CD4-positive, CD25-positive, alpha-beta regulatory T cell (primary cell): ENCODE measurements at places on chromosomes 5 and 9. TPM values are rescaled to one million over a fixed set of nuclear protein-coding genes. Genes with fewer than 3 reads are reported as not detected.

DNA sequence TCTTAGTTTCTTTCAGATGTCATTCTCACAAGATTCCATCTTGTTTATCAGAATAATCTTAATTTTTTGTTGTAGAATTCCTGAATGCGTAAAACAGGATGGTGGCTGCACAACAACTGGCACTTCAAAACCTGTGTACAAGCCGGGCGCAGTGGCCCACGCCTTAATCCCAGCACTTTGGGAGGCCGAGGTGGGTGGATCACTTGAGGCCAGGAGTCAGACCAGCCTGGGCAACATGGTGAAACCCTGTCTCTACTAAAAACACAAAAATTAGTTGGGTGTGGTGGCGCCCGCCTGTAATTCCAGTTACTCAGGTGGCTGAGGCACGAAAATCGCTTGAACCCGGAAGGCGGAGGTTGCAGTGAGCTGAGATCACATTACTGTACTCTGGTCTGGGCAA is 10.5 kb upstream of the CCNB1 start:
- no peaks in the 10 kb centered on the region for H3K36me3 ChIP-seq
- DNase-seq: no peak
- no peak overlapping the region for H3K27ac ChIP-seq
- H3K4me3 ChIP-seq: no peak overlapping the region
- no peaks in the 10 kb centered on the region for H3K27me3 ChIP-seq

ASPN gene
- polyA plus RNA-seq: not detected

CFAP77 gene
- polyA plus RNA-seq: not detected

- H3K36me3 ChIP-seq: no peaks in the 10 kb centered on the region
- no peak for DNase-seq
- H3K4me3 ChIP-seq: no peak overlapping the region
- H3K27ac ChIP-seq: no peak overlapping the region
Measured at GRCh38 chr5:52481851-52482250, 305.9 kb upstream of the ITGA1 start.

JAK2 gene
- 6.8 TPM for polyA plus RNA-seq

DNA sequence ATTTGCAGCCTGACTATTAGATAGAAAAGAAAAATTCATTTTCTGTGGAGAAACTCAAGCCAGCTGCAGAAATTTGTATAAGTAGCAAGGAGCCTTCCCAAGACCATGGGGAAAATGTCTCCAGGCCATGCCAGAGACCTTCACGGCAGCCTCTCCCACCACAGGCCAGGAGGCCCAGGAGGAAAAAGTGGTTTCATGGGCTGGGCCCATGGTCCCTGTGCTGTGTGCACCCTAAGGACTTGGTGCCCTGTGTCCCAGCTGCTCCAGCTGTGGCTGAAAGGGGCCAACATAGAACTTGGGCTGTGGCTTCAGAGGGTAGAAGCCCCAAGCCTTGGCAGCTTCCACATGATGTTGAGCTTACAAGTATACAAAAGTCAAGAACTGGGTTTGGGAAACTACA is 73.3 kb upstream of the TTC23L start:
- no peaks in the 10 kb centered on the region for H3K27me3 ChIP-seq
- H3K27ac ChIP-seq: no peak overlapping the region
- DNase-seq: no peak
- no peak overlapping the region for H3K4me3 ChIP-seq
- no peaks in the 10 kb centered on the region for H3K36me3 ChIP-seq

GRCh38 chr5:90480699-90481098 is 6.0 kb downstream of the POLR3G start:
- H3K4me3 ChIP-seq: no peak overlapping the region
- no peaks in the 10 kb centered on the region for H3K36me3 ChIP-seq
- no peak overlapping the region for H3K27ac ChIP-seq

- DNase-seq: no peak
- H3K36me3 ChIP-seq: no peaks in the 10 kb centered on the region
- no peak overlapping the region for H3K4me3 ChIP-seq
- H3K4me1 ChIP-seq: no peaks in the 10 kb centered on the region
- no peak overlapping the region for H3K27ac ChIP-seq
Measured at GRCh38 chr5:126171916-126172315, 251.3 kb upstream of the GRAMD2B start.

DNA sequence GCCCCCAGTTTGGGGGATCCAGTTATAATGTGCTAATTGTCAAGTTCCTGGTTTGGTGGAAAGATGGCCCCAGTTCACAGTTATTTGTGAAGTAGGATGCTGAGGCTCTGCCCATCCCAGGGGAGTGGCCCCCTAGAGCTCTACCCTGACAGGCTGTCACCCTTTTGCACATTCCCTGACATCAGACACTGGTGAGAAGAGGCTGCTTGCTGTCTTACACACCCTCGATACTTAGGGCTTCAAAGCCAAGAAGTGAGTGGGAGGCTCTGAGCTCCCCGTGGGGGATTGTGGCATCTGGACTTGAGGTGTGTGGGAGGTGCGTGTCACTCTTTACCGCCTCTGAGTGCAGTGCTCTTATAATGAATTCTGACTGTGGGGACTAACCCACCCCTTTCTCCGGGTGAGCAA is 168.5 kb downstream of the DOCK2 start:
- no peak overlapping the region for H3K27ac ChIP-seq
- peaks cover 49% of the 10 kb centered on the region for H3K36me3 ChIP-seq
- H3K4me3 ChIP-seq: peak overlapping the region; percentile 19
- no peaks in the 10 kb centered on the region for H3K27me3 ChIP-seq
- peak; percentile 81 for DNase-seq
